Gastrocnemius medialis (tissue), 4 donors: ENCODE measurements at places on chromosomes 7 and 10.
A peak's percentile ranks its signal among the peaks of the same experiment; 100 is the strongest.

- DNase-seq: no peak
- H3K4me1 ChIP-seq: peaks cover 38% of the 10 kb centered on the region
- no peak overlapping the region for H3K27ac ChIP-seq
- peaks cover 67% of the 10 kb centered on the region for H3K36me3 ChIP-seq
- no peaks in the 10 kb centered on the region for H3K27me3 ChIP-seq
Measured at GRCh38 chr7:151236406-151236805, 4.1 kb downstream of the CHPF2 start.

DNA sequence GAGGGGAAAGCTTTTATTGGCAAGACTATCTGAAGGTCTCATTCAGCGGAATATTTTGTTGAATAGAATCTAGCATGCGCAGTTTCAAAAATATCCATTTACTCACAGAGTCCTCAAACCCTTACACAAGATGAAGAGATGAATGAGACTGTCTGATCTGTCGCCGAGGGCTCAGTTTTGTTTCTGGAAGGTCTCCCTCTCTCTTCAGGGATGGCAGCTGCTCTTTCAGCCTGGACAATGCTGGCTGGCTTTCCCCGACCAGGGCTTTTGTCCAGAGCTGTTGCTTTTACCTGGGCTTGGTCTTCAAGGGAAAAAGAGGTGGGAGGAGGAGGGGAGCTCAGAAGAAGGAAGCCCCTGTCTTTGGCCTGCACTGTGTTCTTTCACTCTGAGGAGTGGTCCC lies 81.9 kb upstream of the BTBD16 start:
- H3K4me1 ChIP-seq: peaks cover 39% of the 10 kb centered on the region
- peak; percentile 64 for DNase-seq
- no peaks in the 10 kb centered on the region for H3K36me3 ChIP-seq
- H3K4me3 ChIP-seq: no peak overlapping the region
- peak overlapping the region; percentile 77 for H3K27ac ChIP-seq
- no peaks in the 10 kb centered on the region for H3K27me3 ChIP-seq

GRCh38 chr7:95088536-95089215 lies 181.3 kb downstream of the PPP1R9A start:
- no peaks in the 10 kb centered on the region for H3K36me3 ChIP-seq
- H3K4me1 ChIP-seq: peaks cover 6% of the 10 kb centered on the region
- H3K27me3 ChIP-seq: no peaks in the 10 kb centered on the region
- DNase-seq: no peak
- H3K4me3 ChIP-seq: no peak overlapping the region

DNA sequence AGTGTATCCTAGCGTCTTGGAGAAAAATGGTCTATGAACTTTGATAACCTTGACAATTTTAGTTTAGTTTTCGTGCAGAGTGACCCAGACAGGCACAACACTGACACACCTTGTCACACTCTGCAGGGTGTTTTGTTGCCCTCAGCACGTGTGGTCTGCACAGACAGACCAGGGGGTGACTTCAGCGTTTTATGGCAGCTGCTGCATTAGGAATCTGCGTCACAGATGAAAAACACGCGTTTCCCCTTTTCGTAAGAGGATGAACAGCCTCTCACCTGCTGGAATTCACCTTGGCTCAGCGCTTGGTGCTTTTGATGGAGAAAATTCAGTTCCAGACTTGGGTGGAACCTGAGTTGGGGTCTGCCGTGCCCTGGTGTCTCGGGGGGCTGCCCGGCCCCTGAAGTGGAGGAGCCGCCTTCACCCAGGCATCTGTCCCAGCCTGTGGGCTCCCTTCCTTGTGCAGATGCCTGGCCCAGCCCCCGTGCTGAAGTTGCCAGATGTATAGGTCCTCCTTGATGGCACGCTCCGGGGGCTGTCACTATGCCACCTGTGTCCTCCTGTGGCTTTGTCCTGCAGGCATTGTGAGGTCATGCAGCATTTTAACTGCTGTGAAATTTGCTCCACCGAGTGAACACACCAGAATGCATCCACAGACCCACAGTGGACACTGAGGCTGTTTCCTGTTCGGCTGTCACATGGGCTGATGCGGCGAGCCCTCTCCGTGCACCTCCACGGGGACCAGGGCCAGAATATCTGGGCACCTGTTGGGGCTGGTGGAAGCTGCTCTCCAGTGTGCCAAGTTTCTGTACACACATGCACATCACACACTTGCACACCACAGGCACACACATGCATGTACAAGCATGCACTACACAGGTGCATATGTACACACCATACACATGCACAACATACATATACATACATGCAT lies 18.3 kb downstream of the INPP5A start:
- no peaks in the 10 kb centered on the region for H3K27me3 ChIP-seq
- no peaks in the 10 kb centered on the region for H3K36me3 ChIP-seq
- peaks cover 10% of the 10 kb centered on the region for H3K4me1 ChIP-seq
- no peak overlapping the region for H3K4me3 ChIP-seq

DNA sequence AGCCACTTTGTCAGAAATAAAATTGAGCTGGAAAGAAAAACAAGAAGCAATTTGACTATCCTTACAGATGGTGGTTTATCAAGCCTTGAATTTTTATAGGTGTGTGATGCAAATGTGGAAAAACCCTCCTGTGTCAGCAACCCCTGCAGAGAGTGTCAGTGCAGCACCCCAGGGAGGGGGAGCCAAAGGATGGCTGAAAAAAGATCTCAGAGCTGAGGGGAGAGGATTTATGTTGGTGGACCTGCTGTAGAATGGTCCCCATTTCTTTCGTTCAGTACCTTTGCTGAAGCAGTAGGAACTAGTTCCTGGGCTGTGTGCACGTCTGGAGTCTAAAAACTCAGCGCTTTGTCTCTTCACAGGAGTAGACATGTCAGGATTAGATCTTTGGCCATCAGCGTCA lies 239.0 kb downstream of the PHTF2 start:
- H3K27ac ChIP-seq: no peak overlapping the region
- no peaks in the 10 kb centered on the region for H3K4me1 ChIP-seq
- no peaks in the 10 kb centered on the region for H3K27me3 ChIP-seq

GRCh38 chr7:158015403-158016179 lies 572.0 kb downstream of the PTPRN2 start:
- H3K27ac ChIP-seq: no peak overlapping the region
- H3K36me3 ChIP-seq: no peaks in the 10 kb centered on the region
- H3K4me1 ChIP-seq: no peaks in the 10 kb centered on the region
- no peak for DNase-seq
